ENCODE measurements at places on chromosomes 16 and 17.

DNA sequence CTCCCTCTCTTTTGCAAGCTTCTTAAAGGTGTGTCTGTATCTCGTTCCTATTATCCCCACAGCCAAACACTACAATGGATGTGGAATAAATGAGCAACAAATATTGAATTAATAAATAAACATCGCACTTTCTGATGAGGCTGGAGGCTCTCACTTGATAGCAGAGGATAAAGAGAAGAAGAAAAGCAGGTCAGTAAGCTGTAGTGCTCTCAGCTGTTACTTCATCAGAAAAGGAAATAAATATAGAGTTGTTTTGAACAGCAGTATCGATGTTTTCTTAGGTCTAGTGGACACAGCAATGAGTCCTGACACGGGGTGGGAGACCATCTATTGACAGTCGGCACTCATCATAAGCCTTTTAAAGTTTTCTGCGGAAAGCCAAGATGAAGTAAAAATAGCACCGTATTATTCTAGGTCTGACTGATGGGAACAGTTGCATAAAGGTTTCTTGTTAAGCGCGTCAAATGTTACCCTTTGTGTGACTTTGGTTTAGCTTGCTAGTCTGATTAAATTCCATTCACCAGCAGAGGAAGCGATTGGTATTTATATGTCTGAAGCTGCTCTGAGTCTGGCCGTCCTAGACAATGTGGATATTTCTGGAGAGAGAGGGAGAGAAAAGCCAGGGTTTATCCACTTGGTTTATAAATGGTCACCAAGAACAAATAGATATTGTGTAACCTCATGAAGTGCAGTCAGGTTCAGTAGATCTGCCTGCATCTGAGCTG is 646.1 kb downstream of the CDH11 start:
- no peak for DNase-seq

- DNase-seq: no peak
Measured at GRCh38 chr17:82678265-82678891, 20.1 kb downstream of the RAB40B start.

GRCh38 chr16:86286991-86287663 is 223.2 kb upstream of the FOXF1 start:
- no peak for DNase-seq

DNA sequence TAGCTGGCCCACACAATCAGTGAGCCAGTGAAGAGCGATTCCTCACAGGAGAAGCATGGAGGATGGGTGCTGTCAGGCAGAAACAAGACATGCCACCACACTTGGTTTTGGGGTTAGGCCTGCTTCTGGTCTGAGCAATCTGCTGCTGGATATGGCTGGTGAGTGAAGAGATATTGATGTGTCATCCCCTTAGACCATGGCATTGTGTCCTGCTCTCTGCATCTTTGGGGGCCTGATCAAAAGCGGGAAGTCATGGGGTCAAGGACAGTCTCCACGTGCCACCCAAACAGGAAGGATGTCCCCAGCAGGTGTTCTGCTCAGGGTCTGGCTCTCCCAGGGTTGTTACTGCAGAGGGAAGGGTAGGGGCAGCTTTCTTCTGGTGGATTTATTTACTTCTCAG is 140.7 kb downstream of the PRKCB start:
- no peak for DNase-seq

DNA sequence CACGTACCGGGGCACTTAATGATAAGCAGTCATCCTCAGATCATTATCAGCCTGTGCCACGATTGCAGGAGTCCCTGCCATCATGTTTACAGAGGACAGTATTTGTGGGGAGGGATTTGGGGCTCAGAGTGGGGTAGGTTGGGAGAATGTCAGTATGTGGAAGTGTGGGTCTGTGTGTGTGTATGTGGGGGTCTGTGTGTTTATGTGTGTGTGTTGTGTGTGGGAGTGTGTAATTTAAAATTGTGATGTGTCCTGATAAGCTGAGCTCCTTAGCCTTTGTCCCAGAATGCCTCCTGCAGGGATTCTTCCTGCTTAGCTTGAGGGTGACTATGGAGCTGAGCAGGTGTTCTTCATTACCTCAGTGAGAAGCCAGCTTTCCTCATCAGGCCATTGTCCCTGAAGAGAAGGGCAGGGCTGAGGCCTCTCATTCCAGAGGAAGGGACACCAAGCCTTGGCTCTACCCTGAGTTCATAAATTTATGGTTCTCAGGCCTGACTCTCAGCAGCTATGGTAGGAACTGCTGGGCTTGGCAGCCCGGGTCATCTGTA is 13.5 kb upstream of the EFCAB13 start:
- no peak for DNase-seq

DNA sequence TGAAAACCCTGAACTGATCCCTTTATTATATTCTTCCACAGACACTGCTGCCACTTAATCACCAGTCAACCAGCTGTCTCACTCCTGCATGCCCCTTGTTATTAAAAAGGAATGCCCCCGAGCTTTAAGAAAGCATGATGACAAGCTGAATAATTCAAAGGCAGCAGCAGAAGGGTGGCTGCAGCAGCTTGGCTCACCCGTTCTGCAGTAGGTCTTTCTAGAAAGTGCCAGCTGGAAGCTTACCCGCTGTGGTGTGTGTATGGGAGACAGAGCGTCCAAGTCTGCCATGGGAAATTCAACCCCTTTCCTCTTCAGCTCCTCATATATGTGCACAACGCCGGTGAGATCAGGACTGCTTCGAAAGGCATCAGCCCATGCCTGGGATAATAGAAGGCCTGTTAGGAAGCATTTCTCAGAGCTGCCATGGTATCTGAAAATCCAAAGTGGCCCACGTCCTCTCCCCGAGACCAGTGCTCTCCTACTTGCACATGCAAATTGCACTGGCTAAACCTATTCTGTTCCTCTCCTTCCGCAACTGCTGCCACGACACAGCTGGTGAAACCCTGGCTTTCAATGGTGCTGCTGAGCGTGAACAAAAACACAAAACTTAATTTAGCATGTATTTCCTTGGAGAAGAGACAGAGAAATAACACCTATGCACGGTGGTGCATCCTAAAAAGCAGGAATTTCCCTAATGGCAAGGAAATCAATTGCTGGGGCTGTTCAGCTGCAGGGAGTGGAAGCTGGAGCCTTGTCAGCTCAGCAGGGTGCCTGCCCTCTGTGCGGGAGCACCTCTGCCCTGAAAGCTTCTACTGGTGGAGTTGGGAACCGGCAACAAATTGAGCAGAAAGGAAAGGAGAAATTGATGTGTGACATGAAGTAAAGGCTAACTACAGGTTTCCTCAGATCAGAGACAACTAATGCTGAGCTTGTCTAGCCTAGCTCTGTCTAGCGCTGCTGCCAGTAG is 47.9 kb upstream of the SREBF1 start:
- no peak for DNase-seq

GRCh38 chr17:70053241-70054234 is 21.5 kb upstream of the KCNJ16 start:
- no peak for DNase-seq

- DNase-seq: no peak
Measured at GRCh38 chr17:57485566-57485865, 229.2 kb downstream of the MSI2 start.

DNA sequence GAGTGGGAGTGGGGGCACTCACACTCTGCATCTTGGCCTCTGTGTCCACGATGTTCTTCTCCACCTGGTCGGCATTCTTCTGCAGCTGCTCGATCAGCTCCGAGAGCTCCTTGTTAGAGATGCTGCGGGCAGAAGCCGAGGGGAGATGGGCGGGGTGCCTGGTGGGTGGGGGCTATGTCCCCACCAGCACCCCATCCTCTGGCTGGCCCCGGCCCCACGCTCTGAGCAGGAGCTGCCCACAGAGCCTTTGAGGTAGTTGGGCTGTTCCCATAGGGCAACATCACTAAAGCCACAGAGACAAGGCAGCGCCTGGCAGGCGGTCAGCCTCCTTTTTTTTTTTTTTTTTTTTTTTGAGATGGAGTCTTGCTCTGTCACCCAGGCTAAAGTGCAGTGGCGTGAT is 26.1 kb downstream of the PPL start:
- no peak for DNase-seq

DNA sequence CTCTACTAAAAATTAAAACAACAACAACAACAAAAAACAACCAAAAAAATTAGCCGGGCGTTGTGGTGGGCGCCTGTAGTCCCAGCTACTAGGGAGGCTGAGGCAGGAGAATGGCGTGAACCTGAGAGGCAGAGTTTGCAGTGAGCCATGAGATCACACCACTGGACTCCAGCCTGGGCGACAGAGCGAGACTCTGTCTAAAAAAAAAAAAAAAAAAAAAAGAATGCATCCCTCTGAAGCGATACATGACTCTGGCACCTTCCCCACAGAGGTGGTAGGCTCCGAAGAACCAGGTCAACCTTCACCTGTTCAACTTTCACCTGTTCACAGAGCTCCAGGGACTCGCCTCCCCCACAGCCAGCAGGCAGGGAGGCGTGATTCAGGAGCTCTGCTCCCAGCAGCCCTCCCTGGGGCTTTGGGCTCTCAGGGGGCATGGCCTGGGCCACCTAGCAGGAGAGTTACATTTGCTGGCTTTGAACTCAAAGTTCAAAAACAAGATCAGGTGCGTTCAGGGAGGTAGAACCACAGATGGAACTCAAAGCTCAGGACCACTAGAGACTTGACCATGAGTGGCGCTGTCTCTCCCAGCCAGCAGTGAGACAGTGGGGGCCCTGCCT is 5.6 kb downstream of the VAC14 start:
- no peak for DNase-seq

GRCh38 chr16:19153876-19154275 is 14.2 kb upstream of the SYT17 start:
- DNase-seq: no peak

DNA sequence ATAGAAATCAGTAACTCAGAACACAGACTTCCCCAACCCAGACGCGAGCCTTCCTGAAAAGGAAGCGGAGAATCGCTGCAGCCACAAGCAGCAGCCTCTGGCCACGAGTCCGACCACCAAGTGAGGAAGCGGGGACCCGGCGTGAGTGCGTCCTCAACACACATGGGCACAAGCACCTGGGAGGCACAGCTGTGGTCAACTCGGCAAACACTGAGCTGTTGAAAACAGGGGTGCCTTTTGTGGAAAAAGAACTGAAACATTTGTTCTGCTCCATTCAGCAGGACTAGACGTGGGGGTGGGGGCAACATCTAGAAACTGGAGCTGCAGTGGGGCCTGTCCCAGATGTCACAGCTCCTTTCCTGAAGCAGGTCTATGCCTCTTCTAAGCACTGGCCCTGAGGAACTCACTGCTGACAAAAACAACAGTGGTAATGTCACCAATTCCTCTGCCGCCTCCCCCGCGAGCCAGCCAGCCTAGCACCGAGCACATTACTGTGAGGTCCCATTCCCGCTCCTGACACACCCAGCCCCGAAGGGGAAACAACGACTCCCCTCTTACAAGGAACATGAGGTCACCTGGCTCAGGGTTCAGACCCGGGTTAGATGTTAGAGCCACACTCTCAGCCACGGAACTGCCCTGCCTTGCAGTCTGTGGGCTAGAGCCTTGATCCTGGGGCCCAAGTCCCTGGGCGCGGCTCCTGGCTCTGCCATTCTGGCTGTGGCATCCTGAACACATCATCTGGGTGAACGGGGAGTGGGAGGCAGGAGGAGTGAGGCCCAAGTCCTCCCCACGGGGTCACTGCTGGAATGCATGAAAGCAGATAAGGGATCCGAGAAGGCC is 29.0 kb downstream of the KDM8 start:
- no peak for DNase-seq

GRCh38 chr17:9408381-9408780 is 167.2 kb downstream of the STX8 start:
- DNase-seq: no peak

DNA sequence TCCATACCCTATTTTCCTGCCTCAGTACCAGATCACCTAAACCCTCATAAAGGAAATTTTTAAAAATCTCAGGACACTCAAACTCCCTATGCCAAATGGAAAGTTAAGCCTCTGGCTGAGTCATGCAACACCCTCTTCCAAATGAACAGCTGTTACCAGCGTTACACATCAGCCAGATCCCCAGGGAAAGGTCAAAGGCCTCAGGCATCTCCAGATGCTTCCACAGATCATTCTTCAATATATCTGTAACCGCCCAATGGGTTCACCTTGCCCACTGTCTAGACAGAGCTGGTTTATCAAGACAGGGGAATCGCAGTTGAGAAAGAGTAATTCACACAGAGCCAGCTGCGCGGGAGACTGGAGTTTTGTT is 29.1 kb upstream of the SHCBP1 start:
- DNase-seq: no peak

DNA sequence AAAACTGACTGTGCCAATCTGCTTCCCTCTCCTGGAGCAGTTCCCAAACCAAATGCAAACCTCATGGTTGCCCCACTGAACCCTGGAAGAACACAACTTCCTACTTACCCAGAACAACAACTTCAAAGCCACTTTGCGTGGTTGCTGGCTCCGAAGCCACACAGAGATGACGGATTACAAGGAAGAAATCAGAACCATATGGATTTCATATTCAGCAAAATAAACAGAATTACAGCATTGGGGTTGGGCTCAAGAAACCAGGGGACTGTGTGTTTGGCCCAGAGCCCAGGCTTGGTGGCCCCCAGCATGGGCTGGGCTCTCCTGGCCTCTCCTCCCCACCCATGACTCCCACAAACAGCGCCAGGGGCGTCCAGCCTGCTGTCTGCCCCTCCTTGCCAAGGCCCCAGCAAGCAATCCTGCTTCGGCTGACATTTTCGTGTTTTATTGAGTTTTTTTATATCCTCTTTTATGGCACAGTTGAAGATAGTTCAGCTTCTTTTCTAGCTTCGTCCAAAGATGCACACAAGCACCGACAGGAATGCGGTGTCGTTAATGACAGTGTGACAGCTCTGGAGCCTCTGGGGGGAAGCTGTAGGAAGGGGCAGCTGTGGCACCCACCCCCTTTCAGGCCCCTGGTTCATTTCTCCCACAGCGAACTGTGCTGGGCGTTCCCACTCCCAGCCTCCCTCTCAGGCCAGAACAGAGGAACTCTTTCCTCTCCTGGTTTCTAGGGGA is 137.1 kb downstream of the GAS7 start:
- no peak for DNase-seq

GRCh38 chr16:160691-161190 is 5.0 kb upstream of the HBM start:
- no peak for DNase-seq

DNA sequence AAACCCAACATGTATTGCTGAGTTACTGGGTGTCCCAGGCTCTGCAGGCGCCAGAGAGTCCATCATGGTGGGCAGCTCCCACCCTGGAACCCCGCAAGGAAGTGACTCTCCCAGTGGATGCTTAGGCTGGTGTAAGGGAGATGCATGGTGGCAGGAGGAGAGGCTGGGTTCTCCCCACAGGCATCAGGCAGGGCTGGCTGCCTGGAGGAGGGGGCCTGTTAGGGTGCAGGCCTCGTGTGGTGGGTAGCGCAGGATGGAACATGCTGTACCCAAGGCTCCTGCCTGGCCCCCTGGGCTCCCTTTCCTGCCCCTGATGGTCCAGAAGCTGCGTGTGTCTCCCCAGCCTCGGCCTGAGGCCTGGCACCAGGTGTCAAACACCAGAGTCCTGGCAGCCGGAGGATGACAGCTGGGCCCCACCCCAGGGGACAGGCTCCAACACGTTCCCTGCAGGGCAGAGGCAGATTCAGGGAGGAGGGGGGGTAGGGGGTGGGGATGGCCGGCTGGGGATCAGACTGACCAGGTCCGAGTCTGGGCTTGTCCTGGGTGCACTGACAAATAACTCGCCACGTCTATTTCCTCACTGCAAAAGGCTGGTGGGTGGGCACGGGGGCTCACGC is 40.2 kb upstream of the CIBAR2 start:
- DNase-seq: no peak
